ENCODE measurements at places on chromosomes 16 and 17.

DNA sequence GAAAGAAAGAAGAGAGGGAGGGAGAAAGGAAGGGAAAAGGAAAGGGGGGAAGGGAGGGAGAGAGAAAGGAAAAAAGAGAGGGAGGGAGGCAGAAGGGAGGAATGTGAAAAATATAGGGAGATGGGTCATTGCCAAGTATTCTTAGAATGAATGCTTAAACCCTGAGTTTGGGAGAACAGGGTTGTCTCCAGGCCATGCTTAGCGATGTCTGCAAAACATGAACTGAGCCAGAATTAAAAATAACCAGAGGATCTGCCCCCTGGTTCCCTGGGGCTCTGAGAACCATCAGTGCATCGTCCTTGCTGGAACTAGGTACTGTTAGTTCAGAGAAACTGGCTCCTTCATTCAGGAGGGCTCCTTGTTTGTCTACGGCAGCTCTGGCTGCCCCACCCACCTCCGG, 170.4 kb downstream of the IRX5 start:
- DNase-seq = no peak

GRCh38 chr17:34633351-34633750, 54.0 kb downstream of the TMEM132E start:
- no peak for DNase-seq

- DNase-seq = no peak
Observed at GRCh38 chr17:55652825-55653224, 69.8 kb downstream of the TMEM100 start.

DNA sequence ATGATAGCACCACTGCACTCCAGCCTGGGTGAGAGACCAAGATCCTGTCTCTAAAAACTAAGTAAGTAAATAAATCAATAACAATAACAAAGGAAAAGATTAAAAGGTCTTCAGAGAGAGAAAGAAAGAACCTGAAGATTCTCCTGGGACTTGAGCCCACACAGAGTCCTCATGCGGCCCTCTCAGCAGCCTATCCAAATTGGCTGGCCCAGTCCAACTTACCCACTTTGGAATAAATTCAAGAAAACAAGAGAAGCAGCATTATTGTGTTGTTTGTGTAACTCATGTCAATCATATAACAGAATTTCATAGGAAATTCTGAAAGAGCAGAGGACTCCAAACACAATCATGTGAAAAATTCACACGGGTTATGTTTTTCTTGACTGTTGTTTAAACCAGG, 3.8 kb downstream of the SLX4 start:
- no peak for DNase-seq

- no peak for DNase-seq
Observed at GRCh38 chr17:41880130-41880529, 14.9 kb upstream of the KLHL11 start.

- DNase-seq = no peak
Observed at GRCh38 chr17:58207451-58207850, 11.6 kb downstream of the MKS1 start.

DNA sequence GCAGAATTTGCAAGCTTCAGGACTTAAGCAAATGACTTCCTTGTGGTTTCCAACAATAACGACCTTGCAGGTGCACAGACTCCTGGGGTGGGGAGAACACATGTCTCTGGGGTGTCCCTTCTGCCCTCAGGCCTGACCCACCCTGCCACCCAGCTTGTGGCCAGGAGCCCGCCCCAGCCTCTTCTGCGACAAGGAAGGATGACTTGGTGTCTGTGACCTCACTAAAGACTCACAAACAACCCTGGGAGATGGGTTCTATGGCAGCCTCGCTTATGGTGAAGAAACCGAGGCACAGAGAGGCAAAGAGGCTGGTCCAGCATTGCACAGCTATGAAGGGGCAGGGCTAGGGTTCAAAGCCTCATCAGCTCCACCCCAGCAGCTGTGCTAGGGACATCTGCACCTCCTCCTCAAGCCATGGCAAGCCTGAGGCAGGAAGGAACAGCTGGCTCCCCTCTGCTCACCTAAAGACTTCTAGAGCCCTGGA, 2.6 kb downstream of the ATP2A3 start:
- DNase-seq = no peak

DNA sequence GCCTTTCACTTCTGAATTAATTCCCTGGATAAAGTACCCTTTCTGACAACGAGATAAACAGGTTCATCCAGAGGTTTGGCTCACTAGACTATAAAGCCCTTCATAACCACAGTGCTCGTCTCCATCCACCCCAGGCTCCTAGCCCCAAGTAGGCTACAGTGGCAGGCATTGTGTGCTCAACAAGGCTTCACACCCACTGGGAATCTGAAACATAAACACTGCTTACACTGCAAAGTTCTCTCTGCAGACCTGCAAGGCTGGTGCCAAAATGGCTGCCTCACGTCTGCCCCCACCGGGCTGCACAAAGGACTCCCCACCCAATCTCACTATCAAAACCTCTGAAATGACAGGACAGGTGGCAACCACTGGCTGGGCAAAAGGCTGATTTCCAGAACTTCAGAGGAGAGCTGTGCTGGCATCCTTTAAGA, 5.1 kb upstream of the HLF start:
- DNase-seq = no peak

GRCh38 chr16:2244301-2244700, 7.1 kb downstream of the ECI1 start:
- no peak for DNase-seq

- DNase-seq = no peak
Observed at GRCh38 chr17:8333281-8333680, 6.4 kb upstream of the ODF4 start.

DNA sequence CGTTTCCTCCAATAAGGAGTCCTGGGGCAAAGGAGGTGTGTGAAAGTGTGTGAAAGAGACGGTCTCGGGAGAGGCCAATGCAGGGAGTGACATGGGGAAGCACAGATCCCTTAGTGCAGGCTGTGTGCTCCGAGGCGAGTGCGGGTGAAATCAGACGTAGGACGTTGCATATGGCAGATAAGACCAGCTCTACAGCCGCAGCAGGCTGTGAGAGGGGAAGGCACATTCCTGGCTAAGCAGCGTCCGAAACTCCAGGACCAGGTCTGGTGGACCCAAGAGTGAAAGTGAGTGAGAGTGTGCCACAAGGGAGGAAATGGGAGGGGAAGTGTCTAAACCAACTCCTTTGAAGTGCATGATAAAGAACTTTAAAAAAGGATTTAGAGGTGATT, 11.3 kb downstream of the POLR3K start:
- no peak for DNase-seq

DNA sequence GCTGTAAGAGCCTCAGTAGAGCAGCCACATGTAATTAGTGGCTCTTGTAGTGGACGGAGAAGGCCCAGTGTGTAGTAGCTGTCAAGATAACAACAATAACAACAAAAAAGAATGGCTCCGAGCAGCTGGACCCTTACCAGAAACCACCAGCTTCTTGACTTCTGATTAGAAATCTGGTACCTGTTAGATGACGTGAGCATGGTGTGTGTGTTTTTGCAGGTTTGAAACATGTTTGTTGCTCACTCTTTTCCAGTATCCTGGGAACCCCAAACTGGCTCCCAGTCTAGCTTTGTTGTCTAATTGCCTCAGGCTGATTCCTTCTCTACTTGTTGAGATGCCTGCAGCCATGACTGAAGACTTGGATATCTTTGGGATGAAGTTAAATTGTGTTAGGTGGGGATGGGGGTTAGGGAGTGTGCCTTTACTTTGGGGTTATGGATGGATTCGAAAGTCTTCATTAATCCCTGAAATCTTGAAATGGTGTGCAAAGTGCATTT, 21.0 kb downstream of the IGF2BP1 start:
- no peak for DNase-seq

GRCh38 chr17:72726936-72727335, 365.6 kb downstream of the SLC39A11 start:
- DNase-seq = no peak

DNA sequence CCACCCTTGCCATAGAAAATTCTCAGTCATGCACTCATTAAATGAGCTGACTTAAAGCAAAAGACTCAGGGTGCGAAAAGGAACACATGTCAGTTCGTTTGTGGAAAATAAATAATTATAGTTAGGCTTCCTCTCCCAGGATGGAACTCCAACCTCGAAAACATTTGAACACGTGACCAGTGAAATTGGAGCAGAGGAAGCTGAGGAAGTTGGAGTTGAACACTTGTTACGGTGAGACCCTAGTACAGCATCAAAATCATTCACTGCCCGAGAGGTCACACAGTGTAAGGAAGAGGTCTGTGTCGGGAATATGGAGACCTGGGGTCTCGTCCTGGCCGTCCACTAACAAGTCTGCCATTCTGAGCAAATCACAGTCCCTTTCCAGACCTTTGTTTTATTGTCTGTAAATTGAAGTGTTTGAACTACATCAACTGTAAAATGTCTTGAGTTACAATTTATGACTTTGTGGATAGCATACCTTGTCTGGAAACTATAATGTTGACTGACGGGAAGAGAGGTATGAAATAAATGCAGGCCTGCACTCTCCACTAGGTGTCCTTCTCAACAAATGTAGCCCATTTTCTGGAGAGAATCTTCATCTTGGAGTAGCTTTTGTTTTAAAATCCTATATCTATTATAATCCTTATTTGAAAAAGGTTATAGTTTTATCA, 7.7 kb downstream of the PSMD7 start:
- no peak for DNase-seq

DNA sequence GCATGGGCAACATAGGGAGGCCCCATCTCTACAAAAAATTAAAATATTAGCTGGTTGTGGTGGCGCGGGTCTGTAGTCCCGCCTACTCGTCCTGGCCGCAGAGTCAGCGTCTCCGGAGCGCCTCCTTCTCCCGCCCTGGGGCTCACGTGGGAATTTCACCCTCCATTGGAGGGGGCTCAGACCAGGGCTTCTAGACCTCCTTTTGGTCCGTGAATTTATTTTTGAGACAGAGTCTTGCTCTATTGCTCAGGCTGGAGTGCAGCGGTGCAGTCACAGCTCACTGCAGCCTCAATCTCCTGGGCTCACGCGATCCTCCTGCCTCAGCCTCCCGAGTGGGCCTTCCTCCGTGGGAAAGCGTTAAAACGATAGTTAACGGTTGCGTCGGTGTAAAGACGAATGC, 394 bp upstream of the NME4 start:
- no peak for DNase-seq

GRCh38 chr17:386141-386876, 33.7 kb upstream of the RPH3AL start:
- DNase-seq = peak; percentile 26

DNA sequence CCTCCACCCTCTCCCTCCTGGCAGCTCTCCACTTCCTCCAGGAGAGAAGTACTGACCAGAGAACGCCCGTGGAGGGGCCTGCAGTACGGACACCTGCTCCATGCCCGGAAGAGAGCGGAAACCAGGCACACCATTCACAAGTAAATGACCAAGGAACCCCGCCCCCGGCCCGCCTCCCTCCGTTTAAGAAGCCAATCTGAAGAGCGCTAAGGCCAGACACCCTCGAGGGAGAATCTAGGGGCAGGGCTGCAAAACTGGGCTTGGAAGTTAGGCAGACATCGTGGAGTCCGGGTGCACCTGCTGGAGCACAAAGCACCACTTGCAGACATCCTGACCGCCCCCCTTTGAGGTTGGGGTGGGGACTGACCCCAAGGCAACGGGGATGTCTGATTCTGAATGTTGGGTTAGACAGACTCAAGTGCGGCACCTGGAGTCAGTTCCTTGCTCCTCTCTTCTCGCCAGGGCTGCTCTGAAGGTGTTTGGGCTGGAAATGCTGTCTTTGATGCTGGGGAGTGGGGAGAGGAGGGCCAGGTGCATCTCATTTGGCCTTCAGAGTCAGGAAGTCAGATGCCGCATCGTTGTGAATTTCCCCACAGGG, 964 bp upstream of the FAAP100 start:
- peak; percentile 55 for DNase-seq

GRCh38 chr16:22318690-22319358, 21.6 kb downstream of the POLR3E start:
- no peak for DNase-seq

DNA sequence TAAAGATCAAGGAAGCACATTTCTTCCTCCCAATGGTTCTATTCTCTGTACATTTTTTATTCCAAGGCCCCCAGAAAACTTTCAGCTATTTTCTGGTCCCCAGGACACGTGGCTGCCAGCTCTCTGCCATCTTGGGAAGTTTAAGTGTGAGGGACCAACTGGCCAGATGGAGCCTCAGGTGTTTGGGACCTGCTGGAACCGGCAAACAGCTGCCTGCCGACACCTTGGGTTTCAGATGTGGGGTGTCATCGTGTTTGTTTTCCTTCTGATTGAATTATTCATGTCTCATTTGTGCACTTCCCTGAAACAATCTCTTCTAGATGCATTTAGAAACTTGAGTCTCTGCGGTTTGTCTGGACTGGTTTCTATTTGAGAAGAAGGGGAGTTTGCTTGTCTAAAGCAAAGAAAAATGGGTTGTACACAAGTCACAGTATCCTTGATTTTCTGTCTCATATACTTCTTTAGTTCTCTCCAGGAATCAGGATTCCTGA, 386.5 kb downstream of the SLC39A11 start:
- DNase-seq = no peak

GRCh38 chr17:79824234-79824633, 15.0 kb downstream of the CBX4 start:
- DNase-seq = no peak

GRCh38 chr16:2143878-2144485, 4.4 kb upstream of the RAB26 start:
- no peak for DNase-seq

DNA sequence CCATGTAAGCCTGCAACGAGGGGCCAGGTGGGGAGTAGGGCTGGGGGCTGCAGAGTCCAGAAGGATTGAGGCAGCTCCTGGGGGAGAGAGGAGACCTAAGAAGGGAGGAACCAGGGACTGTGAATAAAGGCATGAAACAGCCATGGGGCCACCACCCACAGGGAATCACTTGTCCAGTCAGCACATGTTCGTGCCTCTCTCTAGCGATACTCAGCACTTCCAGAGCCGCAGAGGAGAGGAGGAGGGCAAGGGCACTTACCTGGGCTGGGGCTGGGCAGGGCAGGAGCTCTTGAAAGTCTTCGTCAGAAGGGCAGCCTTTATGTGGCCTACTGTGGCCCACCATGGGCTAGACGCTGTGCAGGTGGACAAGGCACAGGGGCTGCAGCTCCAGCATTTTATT, 24.2 kb downstream of the CACNA1G start:
- no peak for DNase-seq
